ENCODE measurements at places on chromosomes 12 and 14. TPM values are rescaled to one million over a fixed set of nuclear protein-coding genes. Genes with fewer than 3 reads are reported as not detected.

The MANSC4 gene
- polyA plus RNA-seq, result 0.59 TPM

The KMT2D gene
- polyA plus RNA-seq, result 9.8 TPM

The TBX5 gene
- not detected for polyA plus RNA-seq

The MYH7 gene
- not detected for polyA plus RNA-seq

The KHNYN gene
- 26.0 TPM for polyA plus RNA-seq
